Neuronal stem cell (in vitro differentiated cells): ENCODE measurements at places on chromosomes 16 and 17.

DNA sequence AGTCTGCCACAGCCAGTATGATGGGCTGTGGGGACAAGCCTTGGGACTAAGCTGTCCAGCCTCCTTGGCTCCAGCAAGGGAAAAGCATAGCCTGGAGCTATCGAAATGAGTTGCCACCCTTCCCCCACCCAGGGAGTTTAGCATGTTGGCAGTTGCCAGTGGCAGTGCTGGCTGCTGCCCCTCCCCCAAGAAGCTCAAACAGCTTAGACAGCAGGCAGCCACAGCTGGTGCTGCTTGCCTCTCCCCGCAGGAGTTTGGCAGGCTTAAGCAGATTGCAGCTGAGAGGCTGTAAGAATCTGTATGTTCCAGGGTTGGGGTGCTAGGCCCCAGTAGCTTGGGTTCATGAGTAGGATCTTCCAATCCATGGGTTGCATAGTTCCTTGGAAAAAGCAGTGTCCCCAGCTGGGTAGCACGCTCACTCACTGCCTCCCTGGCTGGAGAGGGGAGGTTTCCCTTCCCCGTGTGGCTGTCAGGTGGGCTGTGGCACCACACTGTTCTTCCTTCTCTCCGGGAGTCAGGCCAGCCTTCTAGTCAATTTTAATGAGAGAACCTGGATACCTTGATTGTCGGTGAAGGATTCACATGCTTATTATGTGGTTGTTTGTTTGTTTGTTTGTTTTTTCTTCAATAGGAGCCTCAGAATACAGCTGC lies 506.1 kb downstream of the CDH11 start:
- peak; percentile 39 for DNase-seq

DNA sequence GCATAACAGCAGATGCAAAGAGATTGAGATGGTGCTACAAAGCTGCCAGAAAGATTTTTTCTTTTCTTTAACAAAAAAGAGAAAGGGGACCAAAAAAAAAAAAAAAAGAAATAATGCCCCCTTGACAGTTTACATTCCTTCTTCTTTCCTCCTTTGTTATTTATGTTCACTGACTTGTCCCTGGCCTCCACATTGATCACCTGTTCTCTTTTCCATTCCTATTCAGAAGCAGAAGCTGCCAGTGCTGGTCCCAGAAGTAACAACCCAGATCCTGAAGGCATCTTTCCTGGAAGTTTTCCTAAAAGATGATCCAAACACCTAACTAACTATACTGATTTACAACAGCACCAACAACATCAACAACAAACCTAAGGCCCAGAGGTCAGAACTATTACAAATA lies 728.1 kb downstream of the KCNJ2 start:
- DNase-seq = no peak

DNA sequence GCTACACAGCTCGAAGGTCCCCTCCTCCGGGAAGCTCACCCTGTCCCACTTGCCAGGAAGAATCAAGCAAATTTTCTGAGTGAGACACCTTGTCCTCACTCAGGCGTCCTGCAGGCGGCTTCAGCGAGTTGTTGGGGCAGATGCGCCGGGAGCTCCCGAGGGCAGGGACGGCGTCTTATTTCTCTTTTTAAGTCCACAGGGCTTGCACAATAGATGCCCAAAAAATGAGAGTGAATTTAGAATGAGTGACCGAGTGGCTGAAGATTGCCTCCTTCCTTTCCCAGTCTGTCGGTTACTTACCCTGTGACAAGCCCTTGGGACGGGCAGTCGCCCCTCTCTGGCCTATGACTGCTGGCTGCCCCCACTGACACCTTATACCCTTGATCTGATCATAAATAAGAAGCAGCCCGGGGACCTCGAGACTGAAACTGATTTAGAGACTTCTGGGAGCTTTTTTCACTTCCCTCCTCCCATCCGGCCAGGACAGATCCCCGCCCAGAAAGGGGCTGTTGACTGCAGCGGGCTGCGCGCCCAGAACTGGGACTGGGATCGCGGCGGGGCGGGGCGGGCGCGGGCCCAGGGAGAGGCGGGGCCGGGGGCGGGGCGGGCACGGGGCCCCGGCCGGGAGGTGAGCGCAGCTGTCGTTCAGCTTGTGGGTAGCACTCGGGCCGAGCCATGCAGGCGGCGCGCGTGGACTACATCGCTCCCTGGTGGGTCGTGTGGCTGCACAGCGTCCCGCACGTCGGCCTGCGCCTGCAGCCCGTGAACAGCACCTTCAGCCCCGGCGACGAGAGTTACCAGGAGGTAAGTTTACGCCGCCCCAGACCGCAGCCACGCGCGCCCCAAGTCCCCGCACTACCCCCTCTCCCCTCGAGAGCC lies at the start of gene TTYH2:
Gene TTYH2 (plus strand): TSS at position 659 of the 879 bp plus-strand sequence. CDS start 17 bp downstream, at position 676.
- peak; percentile 62 for DNase-seq

DNA sequence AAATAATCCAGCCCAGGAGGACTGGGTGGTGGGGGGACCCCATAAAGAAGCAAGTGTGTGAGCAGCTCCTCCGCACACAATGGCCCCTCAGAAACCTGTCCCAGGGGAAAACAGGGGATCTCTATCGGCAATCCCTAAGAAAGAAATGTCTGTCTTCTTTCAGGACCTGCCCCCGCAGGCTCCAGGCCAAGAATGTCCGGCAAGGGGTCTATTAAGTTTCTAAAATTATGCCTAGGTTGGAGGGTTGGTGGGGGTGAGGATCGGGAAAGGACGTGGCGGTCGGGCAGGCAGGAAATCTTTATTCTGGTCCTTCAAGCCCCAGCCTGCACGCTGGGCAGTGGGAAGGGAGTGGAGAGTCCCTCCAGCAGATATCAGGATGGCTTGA lies 23.4 kb upstream of the LITAF start:
- no peak for DNase-seq

GRCh38 chr17:57722704-57723043 lies 22.4 kb downstream of the CCDC182 start:
- no peak for DNase-seq
